Cerebellar nuclear complex (tissue), 1 donor: ENCODE measurements at places on chromosomes 3 and 15.

DNA sequence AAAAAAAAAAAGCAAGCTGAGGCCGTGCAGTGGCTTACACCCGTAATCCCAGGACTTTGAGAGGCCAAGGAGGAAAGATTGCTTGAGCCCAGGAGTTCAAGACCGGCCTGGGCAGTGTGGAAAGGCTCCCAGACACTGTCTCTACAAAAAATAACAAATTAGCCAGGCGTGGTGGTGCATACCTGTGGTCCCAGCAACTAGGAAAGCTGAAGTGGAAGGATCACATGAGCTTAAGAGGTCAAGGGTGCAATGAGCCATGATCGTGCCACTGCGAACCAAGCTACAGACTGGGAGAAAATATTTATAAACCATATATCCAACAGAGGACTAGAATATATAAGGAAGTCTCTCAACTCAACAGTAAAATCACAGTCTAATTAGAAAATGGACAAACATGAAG is 10.0 kb downstream of the KLHDC8B start:
- no peak for DNase-seq

- DNase-seq, result no peak
Observed at GRCh38 chr3:29339016-29339833, 58.4 kb downstream of the RBMS3 start.

DNA sequence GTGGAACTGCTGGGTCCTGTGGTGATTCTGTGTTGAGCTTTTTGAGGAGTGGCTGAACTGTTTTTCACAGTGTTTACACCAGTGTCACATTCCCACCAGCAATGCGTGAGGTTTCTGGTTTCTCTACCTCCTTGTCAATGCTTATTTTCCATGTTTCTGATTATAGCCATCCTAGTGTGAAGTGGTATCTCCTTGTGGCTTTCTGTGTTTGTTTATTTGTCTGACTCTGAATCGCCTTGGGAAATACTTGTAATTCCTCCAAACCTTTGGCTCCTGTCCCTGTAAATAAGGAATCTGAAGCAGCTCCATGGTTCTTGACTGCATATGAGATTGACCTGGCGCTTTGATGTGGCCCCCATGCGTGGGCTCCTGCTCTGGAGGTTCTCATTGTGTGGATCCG is 20.6 kb downstream of the FAN1 start:
- DNase-seq, result no peak

DNA sequence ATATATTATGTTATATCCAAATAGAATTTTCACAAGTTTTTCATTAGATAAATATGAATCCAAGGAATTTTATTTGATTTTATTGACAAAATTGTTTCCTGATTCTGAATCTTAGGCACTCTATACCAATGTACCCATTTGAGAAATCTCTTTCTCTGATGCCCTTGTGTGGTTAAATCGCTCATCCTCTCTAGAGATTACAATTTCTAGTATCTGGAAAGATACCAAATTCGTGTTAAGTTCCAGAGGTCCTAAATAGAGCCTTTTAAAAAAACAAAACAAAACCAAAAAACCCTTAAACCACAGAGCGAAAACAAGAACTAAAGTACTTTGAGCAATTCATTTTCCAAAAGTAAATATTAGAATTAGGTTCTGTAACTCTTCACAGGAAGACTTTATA is 20.0 kb downstream of the SATB1 start:
- no peak for DNase-seq

DNA sequence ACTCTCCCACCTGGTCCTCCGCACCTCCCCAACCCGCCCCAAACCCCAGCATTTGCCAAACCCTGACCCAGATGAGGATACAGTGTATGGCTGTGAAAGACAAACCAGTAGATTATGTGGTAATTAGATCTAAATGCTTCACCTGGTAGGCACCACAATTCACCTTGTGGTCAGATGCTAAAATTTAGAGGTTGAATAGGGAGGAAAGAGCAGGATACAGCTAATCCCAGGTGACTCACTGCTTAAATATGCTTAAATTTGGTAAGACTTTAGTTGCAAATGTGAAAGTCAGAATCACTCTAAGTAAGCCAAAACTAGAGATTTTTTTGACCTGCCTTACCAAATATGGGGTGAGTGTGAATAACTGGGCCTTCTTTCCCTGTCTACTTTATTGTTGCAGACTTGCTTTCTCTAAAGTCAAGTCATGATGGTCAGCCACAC is 105.5 kb downstream of the MME start:
- no peak for DNase-seq

GRCh38 chr3:159340877-159341500 is 539.1 kb downstream of the MFSD1 start:
- no peak for DNase-seq

- no peak for DNase-seq
Observed at GRCh38 chr3:151219056-151219455, 16.0 kb upstream of the GPR171 start.

GRCh38 chr15:88707771-88708654 is 69.2 kb downstream of the ISG20 start:
- no peak for DNase-seq

GRCh38 chr3:78827618-78828017 is 940.2 kb downstream of the ROBO1 start:
- DNase-seq, result no peak

DNA sequence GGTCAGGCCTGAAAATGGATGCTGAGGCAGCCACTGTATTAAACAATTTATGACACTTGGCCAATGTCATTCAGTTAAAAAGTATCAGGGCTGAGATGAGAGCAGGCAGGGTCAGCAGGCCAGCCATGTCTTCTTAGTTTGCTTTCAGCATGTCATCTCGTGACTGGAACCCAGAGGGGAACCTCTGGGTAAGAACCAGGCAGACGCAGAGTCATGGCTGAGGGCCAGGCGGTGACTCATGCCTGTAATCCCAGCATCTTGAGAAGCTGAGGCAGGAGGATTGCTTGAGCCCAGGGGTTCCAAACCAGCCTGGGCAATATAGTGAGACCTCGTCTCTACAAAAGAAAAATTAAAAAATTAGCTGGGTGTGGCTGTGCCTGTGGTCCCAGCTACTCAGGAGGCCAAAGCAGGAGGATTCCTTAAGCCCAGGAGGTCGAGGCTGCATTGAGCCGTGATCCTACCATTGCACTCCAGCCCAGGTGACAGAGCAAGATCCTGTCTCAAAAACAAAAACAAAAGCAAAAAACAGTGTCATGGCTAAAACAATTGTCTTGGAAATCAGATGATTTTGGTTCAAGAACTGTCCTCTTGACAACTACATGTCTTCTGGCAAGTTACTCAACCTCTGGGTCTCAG is 11.7 kb downstream of the BCL2L10 start:
- no peak for DNase-seq

GRCh38 chr15:71914092-71914491 is 103.7 kb downstream of the NR2E3 start:
- no peak for DNase-seq

DNA sequence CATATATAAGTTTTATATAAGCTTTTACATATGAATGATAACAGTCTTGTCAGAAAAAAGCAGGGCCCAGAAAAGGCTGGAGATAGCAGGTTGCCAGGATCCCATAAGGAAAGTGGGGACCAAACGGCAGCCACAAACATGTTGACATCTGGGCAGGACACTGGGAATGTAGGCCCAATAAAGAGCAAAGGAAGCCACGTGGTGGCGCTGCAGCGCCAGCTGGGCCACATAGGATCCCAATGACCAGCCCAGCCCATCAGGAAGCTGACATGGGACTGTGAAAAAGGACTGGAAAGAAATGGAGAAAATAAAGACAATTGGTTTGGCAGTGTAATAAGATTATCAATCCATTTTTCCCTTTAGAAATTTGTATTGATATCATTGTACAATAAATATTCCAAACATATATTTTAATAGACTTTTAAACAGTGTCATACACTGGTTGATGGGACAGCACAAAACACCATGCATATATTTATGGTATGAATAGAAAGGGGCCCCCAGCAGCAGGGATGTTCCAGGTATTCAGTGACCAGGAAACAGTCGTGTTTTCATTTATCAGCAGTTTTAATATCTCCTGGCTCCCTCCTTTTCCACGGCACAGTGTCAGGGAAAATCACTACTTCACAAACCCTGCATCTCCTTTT is 89.0 kb upstream of the STRIT1 start:
- DNase-seq, result no peak

DNA sequence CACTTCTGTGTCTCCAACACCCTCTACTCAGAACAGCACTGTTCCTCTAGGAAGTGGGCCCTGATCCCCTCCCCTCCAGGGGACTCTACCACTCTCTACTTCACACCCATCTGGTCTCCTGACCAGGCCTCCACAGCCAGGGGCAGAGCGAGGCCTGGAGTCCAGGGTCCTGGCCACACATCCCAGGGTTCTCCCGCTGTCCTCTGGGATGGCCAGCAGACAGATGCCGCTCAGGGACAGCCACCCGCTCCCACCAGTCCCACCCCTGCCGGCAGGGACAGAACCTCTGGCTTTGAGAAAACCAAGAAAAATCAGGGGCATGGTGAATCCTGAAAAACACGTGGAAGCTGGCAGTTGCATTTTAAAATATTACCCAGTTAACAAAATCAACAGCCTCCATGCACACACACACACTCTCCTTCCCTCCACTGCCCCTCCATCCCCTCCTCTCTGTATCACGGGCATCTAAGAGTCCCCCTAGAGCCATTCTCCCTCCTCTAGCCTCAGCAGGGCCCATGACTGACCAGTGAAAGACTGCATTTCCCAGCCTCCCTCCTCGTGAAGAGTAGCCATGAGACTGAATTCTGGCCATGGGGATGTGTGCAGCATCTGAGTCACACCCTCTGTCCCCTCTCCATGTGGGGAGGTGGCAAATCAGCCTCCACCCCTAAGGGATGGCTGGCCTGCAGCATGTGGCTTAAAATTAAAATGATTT is 32.1 kb upstream of the IQSEC1 start:
- DNase-seq, result no peak

- DNase-seq, result no peak
Observed at GRCh38 chr3:71485896-71486295, 97.6 kb downstream of the FOXP1 start.

DNA sequence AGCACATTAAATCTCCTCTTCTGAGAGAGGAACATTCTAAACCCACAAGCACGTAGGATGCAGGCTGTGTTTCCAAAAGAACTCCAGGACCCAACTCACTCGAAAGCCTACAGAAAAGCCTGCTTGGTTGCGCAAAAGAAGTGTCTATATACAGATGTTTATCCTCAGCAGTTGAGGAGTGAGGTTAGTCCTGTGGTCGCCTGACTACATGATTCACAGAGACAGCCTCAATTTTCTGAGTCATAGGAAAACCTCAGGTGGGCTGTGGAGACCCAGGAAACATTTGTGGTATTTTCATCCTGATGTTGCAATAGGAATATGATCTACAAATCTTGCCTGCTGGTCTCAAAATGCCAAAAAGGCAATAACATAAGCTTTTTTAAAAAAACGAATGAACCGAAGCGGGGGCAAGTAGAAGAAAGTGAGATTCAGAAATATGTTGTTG is 183.8 kb upstream of the THRB start:
- no peak for DNase-seq

DNA sequence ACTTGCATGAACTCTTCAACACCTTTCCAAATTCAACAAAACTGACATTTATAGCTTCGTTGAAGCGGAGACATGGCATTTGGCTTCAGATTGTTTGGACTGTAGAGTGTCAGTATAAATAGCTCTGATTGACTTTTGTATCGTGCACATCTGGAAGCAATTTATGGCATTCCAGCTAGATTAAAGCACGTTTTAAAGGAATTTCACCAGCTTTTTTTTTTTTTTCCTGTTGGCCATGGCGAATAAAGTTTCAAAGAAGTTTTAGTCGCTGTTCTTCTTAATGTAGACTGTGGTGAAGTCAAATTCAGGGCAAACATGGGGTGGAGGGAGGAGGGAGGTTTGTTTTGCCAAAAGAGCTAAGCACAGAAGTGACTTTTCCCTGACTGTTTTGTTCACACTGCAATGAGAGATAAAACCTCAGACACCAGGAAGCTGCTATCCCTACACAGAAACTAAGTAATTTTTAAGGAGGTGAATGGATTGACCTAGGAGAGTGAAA is 391.0 kb upstream of the RARB start:
- no peak for DNase-seq

DNA sequence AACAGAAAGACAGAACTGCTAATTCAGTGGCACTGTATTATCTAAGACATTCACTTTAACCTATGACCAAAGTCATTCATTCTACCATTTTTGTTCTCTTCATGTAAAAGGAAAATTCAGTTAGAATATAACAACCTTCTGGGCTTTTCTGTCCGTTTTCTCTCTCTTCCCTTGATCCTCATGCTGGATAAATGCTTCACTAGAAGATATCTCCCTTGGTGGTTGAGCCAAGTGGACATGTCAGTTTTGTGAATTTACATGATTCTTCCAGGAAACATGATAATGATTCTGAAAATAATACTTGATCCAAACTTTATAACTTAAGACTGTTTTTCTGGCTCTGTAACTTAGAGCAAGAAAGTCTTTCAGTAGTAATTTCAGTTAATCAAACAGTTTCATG is 1012.2 kb downstream of the SQOR start:
- no peak for DNase-seq

DNA sequence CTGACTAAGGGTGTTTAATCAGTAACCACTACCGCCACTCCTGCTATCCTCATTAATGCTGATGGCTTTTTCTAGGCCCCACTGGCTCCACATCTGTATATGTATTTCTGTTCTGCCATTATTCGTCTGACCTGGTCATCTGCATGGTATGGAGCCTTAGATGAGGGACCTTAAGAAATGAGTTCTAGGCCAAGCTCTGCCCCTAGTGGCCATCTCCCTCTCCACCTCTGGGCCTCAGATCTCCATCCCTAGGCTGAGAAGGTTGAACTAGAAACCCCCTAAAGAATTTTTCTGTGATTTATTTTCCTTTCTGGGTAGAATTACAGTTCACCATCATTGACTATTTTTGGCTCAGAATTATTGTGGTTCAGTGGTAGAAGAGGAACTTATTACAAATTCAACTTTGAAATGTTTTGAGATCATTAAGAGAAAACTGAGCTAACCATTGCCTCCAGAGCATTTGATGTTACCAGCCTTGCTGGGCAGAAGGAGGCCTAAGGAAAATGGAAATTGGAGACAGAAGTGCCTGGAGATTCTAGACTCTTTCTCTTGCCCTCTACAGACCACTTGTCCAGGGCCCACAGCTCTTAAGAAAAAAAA is 325.2 kb upstream of the NR2E3 start:
- no peak for DNase-seq

- no peak for DNase-seq
Observed at GRCh38 chr15:69272891-69273290, 25.8 kb upstream of the PAQR5 start.

DNA sequence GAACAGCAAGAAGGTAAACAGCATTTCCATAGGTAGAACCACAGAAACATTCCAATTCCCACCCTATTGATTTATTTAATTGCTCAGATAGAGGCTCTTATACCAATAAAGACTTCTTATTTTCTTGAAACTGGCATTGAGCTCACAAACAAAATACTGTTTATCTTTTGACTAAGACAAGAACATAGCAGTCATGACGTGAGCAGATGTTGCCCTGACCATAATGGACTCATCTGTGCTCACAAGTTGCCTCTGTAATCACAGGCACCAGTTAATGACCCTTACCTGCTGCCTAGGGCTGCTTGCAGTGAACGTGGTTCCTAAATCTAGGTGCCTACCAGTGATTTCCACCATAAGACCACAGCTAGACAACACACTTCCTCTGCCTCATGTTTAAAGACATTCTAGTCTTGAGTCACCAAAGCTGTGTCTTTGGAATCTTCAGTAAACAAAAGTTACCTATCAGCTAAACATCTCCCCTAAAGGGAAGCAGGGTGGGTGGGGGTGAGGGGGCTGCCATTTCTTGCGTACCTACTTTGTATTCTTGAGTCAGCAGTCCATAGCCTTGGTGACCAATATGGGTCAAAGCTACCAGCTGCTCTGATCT is 2.1 kb downstream of the FYCO1 start:
- no peak for DNase-seq
